Neural progenitor cell (in vitro differentiated cells): ENCODE measurements at places on chromosomes 2 and 18. TPM values are rescaled to one million over a fixed set of nuclear protein-coding genes. Genes with fewer than 3 reads are reported as not detected.

DNA sequence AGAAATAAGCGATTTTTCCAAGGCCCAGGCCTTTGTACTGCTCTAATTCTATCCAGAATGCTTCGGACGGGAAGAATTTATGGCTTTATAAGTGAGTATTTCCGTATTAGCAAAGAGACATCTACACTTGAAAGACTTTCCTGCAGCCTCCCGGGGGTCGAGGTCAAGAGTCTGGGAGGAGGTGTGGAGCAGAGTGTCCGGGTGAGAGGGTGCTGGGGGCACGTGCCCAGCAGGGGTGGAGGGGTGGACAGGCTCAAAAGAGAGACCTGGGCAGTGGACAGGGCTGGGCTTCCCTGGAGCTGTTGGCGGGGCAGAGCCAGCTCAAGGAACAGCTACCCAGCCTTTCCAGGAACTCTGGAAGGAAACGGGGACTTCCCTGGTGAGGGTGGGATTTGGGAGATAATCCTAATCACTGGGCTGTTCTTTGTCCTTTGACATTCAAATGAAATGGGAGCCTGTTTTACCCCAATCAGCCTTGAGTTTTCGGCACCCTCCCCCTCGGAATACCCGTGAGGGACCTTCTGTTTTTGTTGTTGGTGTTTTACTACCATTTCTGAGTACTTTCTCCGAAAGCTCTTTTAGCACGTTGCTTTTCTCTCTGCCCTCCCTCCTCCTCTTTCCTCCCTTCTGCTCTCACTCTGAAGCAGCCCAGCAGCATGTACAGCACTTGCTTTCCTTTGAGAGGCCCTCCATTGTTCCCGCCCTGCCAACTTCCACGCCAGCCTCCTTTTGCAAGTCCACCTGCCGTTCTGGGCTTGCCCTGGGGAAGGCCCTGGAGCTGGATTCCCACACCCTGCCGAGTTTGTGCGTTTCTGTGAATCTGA lies 164.7 kb downstream of the AGAP1 start:
- H3K4me3 ChIP-seq = peak overlapping the region; percentile 21
- no peaks in the 10 kb centered on the region for H3K27me3 ChIP-seq
- H3K4me1 ChIP-seq = peaks cover 40% of the 10 kb centered on the region

DNA sequence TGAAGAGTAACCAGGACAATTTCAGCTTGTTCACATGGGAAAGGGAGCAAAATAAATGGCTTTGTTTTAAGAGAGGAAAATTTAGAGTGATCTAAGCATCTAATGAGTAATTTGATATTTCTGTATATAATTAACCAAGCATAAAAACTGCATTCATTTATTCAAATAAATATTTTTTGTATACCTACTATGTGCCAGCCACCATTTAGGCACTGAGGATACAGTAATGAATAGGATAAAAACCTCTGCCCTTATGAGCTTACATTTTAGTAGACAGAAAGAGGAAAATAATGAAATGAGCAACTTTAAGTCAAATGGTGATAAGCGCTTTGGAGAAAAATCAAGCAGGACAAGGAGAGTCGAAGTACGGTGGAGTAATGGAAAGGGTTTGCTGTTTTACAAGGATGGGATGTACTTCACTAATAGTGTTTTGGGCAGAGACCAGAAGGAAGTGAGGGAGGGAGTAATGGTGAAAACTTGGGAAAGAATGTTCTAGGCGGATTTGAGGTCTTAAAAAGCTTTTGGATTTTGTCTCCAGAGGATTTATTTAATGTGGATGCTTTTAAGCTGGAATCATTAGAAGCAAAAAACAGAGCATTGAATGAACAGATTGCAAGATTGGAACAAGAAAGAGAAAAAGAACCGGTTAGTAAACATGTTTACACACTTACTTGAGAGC lies 17.4 kb downstream of the NDC80 start:
- no peaks in the 10 kb centered on the region for H3K4me1 ChIP-seq
- H3K4me3 ChIP-seq = no peak overlapping the region
- H3K36me3 ChIP-seq = peaks cover 27% of the 10 kb centered on the region

- H3K27me3 ChIP-seq = no peaks in the 10 kb centered on the region
- H3K27ac ChIP-seq = no peak overlapping the region
- H3K4me3 ChIP-seq = no peak overlapping the region
- DNase-seq = no peak
- no peaks in the 10 kb centered on the region for H3K36me3 ChIP-seq
These were observed 40.1 kb downstream of the ARHGAP25 start for GRCh38 chr2:68774569-68775271.

The CFAP221 gene
- 0.74 and 1.5 TPM in 2 replicates for total RNA-seq

- no peaks in the 10 kb centered on the region for H3K27me3 ChIP-seq
- no peaks in the 10 kb centered on the region for H3K36me3 ChIP-seq
- peaks cover 22% of the 10 kb centered on the region for H3K4me1 ChIP-seq
- H3K27ac ChIP-seq = no peak overlapping the region
These were observed 111.1 kb downstream of the ACOXL start for GRCh38 chr2:110843496-110843895.

The ASIC4 gene
- 0.26 and 2.4 TPM in 2 replicates for total RNA-seq

- no peaks in the 10 kb centered on the region for H3K36me3 ChIP-seq
- no peaks in the 10 kb centered on the region for H3K27me3 ChIP-seq
- no peak overlapping the region for H3K4me3 ChIP-seq
- DNase-seq = peak; percentile 43
- H3K27ac ChIP-seq = peak overlapping the region; percentile 73
- peaks cover 28% of the 10 kb centered on the region for H3K4me1 ChIP-seq
These were observed 279.1 kb downstream of the ZEB2 start for GRCh38 chr2:144240656-144241339.
